ENCODE measurements at places on chromosomes 6 and 20.

DNA sequence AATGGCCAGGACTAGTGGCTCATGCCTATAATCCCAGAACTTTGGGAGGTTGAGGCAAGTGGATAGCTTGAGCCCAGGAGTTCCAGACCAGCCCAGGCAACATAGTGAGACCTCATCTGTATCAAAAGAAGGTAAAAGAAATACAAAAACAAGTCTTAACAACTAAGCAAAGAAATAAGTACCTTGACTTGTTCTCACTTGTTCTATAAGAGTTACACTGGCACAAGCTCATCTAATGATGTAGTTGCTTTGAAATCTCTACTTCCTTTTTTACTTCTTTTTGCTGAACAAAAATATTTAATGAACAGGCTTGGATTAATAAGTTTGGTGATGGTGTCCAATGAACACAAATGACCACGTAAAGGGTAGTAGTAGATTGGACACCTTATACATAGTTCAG is 72.2 kb downstream of the SGK1 start:
- no peak for DNase-seq

DNA sequence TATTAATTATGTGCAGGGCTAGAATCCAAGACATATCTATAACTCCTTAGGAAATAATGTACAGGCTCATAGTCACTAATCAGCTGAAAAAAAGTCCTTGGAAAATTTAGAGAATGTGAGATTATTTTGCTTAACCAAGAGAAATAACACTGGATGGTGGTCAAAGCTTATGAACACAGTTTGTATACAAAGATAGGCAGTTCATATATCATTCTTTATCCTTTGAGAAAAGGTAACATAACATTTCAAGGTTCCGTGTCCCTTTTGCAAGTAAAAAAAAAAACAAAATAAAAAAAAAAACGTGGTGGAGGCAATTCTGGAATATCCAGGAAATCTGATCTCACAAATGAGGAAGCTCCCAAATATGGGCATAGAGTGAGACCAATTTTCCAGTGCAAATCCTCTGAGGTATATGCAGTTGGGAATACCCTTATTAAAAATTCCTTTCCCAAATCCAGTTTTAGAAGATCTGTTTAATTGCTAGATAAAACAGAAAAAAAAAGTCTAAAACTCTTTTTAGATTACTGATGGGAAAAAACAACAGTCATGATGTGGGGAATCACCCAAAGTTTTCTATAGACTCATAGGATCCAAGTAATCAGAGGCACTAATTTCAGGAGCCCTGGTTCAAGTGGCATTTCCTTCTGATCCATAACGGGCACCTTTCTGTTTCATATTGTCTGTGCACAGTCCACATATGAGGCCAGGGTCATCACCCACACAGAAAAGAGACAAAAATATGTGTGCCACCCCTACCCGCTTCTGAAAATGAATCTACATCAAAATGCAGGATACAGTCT is 17.7 kb upstream of the TNFAIP3 start:
- DNase-seq: no peak

DNA sequence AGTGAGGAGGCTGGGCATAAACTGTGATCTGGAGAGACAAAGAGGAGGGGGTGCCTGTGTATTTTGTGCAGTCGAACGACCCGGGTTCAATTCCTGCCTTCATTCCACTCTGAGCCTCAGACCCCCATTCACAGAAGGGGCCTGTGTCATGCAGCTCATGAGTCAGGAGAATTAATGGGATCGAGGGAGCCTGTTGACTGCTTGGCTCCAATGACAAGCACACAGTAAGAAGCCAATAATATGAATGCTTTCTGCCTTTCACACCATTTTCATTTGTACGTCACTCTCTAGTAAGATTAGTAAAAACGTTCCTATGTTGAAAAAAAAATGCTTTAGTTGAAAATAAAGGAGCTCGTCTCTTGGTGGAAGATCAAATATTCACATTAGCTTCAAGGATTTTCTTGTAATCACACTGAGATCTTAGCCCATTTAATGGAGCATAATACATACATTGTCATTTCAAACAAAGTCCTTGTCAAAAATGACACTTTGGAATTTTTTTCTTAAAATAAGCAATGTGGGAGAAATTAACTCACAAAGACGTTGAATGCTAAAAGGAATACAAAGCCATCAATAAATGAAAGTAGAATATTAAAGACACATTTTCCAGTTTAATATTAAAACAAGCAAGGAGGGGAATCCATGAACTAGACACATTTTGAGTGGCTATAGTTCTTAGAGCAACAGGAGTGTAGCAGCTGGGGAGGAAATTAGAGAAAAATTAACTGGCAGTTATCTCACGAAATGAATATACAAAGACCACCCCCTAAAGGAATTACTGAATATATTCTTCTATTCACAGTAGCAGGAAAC is 246.7 kb upstream of the AFDN start:
- no peak for DNase-seq

DNA sequence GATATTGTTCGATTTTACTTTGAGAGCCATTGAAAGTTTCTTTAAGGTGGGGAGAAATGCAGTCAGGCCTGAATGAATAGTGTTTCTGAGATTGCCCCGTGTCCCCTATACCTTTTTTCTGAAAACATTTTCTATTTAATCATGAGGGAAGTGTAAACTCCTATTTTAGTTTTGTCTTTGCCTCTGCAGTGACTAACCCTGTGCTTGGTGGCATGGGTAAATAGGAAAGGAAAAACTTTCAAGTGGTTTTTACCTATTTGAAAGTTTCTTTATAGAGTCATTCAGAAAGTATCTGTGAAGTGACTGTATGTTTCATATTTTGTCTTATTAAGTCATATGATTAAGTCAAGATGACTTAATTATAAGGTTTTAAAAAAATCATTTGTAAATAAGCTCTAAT is 14.5 kb downstream of the SNRNP48 start:
- DNase-seq: no peak

DNA sequence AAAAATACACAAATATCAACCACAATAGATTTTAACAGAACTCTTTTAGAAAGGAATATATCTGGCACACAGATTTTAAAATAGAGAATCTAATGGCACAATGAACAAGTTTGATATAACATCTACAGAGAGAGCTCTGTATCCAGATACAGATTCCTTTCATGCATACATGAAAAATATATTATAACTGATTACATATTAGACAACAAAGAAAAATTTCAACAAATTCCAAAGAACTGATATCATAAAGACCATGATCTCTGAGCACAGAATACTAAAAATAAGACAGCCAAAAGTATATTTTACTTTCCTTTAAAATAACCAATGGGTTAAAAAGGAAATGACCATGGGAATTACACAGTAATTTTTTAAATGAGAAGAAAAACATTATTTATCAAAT is 74.1 kb upstream of the MAP7 start:
- DNase-seq: no peak

- DNase-seq: no peak
Measured at GRCh38 chr6:165298875-165299274, 10.5 kb downstream of the C6orf118 start.

GRCh38 chr6:11684901-11685480 is 93.6 kb downstream of the ADTRP start:
- no peak for DNase-seq
